Activated effector memory CD4-positive, alpha-beta T cell treated with Interleukin-2 at 50 U/mL for 16 hours (primary cell): ENCODE measurements at places on chromosomes 5 and 9.
A peak's percentile ranks its signal among the peaks of the same experiment; 100 is the strongest.

GRCh38 chr5:103910011-103910410 is 347.4 kb upstream of the NUDT12 start:
- DNase-seq: no peak

- DNase-seq: no peak
Measured at GRCh38 chr5:146409054-146409671, 38.0 kb upstream of the TCERG1 start.

- peak; percentile 74 for DNase-seq
Measured at GRCh38 chr9:126471084-126471624, 142.6 kb upstream of the LMX1B start.

- DNase-seq: no peak
Measured at GRCh38 chr9:107688728-107689127, 199.2 kb upstream of the KLF4 start.

GRCh38 chr5:180684623-180685161 is 35.3 kb upstream of the FLT4 start:
- no peak for DNase-seq

DNA sequence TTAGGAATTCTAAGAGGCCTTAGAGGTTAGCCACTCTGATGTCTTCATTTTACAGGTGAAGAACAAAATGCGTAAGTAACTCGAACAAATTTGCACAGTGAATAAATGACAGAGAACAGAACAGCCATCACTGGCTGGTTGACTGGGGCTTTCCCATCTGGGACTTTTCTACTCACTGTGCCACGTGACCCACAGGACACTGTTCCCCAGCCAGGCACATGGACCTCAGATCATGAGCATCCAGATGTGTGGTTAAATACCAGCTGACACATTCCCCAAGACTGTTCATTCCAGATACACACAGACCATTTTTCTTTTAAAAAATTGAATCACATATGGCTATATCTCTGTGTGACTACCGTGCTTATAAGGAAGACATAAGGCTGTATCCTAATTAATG is 25.8 kb upstream of the MED10 start:
- no peak for DNase-seq

DNA sequence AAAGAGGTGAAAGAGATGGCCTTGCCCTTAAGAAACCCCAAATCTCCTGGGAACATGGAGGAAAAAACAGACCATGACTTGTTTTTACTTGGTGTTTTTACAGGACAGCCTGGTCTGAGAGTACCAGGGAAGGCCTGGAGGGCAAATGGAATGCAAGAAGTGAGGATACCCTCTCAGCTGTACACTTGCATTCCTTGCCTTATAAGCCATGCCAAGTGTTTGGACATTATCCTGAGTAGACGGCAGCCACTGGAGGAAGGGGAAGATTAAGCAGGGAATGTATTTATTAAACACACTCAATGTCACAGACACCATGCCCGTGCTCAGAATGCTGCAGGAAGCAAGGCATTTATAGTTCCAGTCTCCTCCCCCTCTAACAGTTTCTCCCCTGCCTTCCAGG is 581.4 kb downstream of the CDK5RAP2 start:
- no peak for DNase-seq

DNA sequence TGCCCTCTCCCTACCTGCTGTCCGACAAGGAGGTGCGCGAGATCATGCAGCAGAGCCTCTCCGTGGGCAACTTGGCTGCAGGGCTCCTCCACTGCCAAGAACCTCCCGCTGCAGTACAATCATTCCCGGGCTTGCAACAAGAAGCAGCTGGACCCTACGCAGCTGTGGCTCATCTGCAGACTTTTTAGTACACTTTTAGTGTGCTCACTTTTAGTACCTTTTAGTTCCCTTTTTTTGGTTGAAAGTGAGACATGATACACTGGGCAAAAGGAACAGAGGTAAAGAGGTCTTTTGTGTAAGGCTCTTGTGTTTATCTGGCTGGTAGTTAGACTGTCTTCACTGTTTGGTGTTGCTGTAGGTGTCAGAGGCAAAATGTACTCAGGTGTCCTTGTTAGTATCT is 58.1 kb upstream of the SPTLC1 start:
- no peak for DNase-seq

- DNase-seq: no peak
Measured at GRCh38 chr5:158773161-158773560, 326.6 kb downstream of the EBF1 start.

GRCh38 chr9:20224756-20225155 is 397.5 kb downstream of the MLLT3 start:
- no peak for DNase-seq

DNA sequence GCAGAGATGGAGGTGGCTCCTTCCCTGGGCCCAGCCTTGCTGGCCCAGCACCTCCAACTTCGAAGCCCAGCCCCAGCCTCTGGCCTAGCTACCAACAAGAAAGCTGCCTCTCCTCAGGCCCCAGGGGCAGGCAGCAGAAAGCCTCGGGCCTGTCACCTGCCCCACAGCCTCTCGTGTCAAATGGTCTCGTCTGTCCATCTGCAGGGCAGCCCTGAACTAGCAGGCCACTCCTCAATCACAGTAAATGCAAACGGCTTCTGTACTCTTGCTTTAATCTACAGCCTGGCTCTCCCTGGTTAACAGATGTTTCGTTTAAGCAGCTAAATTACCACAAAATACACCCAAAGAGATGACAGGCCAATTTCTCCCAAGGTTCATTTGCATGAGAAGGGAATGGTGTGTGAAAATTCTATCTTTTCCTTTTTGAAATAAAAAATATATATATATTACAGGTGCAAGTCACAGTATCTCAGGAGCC is 21.5 kb downstream of the VAV2 start:
- DNase-seq: no peak

DNA sequence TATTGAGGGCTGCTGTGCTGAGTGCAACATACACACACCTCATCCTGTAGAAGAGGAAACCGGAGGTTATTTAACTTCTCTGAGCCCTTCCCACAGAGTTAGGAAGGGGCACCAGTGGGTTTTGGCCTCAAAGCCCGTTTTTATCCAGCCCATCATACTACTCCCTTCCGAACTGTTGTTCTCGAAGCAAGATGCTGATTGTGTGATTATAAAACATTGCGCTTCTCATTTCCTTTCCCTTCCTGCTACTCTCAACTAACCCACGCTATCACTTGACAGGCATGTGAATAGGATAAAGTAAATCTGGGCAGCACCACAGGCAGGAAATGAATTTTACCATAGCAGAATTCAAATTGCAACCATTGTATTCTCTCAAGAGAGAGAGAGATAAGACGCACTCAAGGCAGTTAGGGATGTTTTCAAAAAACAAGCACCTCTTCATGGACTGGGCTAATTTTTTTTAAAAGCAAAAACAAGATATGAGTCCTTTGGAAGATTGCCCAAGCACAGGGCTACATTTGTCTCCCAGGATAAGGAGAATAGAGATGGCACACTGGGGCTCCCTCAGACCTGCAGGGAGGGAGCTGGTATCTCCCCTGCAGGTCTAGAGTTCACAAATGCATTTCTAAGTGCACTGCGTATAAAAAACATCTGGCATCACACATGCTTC is 52.6 kb downstream of the GNA14 start:
- no peak for DNase-seq

- no peak for DNase-seq
Measured at GRCh38 chr5:131466171-131466766, 168.8 kb downstream of the RAPGEF6 start.

DNA sequence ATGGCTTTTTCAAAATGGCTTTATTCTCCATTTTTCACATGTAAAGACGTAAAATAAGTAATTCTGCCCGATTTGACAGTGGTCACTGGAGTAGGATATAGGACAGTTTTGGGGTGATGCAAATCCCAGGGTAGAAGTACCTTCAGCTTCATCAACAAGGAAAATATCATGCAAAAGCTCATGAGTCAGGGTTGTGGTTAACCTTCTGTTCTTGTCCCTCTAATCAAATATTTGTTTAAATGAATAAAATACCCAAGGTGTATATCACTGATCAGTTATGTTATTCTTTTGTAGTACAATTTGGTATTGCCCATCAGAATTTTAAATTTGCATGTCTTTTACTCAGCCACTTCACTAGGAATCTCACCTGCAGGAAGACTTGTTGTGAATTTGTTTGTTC is 40.0 kb downstream of the FBXL7 start:
- no peak for DNase-seq

- no peak for DNase-seq
Measured at GRCh38 chr5:176677209-176677939, 30.1 kb downstream of the TSPAN17 start.

DNA sequence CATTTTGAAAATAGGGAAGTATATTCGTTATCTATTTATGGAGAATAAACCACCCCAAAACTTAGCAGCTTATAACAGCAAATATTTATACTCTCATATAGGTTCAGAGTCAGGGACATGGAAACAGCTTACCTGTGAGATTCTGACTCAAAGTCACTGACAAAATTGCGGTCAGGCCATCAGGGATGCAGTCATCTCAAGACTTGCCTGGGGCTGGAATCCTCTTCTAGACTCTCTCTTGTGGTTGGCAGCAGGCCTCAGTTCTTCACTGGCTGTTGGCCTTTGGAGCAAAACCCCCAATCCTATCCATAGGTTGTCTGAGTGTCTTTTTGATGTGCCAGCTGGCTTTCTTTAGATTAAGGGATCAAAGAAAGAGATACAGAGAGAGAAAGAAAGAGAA is 275.6 kb downstream of the SEC61B start:
- no peak for DNase-seq

DNA sequence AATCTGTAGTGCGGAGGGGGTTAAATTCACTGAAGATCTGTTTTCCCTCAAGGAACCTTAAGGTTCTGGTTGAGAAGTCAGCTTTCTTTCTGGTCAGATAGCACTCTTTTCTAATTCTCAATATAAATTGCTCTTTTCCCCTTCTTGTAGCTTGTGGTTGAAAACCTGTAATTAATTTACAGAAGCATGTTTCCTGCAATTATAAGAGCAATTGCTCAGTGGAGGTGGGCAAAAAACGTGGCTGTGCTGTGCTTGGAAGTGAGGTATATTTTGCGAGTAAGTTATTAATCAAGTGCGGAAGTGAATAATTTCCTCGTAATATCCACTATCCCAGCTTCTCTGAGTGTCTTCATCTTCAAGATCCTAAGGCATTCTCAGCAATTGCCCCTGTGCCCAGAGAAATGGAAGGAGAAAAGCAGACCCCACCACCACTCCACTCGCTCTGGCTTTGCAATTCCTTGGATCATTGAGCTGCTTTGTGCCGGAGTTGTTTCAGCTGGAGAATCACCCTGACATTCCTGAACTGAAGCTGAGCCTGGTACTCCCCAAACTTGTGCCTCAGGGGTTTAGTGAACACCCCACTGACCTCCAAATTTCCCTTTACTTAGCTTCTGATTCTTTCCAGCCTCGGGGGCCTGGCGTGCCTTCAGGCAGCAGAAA is 140.6 kb downstream of the LRRC70 start:
- DNase-seq: no peak

- DNase-seq: no peak
Measured at GRCh38 chr5:138702166-138703077, 50.8 kb upstream of the CTNNA1 start.

DNA sequence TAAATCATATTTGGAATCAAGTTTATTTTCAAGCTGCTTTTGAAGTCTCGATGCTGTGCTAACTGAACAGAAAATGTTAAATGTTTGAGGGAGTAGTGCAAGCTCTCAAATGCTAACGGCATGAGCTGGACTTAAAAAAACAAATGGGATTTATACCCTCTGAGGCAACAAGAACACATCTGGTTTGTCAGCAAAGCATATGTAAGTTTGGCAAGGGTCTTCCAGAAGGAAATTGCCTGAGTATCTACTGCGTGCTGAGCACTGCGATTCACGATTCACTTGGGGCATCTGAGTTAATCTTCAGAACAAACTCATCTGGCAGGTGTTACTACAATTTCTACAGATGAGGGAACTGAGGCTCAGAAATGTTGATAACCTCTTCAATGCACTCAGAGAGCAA is 98.4 kb upstream of the C9orf72 start:
- DNase-seq: no peak

GRCh38 chr5:159100782-159101646 is 1.3 kb upstream of the EBF1 start:
- DNase-seq: no peak

DNA sequence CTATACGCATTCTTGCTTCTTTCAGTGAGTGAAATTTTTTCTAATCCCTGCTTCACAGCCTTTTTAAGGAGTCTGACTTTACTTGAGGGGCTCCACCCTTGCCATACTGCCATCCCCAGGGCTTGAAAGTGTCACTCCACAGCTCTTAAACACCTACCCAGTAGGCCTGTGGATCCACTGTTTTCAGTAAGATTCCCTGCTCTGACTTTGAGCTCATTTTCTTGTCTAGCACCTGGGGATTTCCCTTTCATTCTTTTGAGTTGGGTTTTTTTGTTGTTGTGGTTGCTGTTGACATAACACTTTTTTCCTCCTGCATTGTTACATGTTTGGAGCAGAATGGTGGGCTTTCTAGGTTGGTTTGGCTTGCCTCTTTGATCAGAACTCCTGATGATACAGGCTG is 23.6 kb downstream of the SREK1IP1 start:
- DNase-seq: no peak

- no peak for DNase-seq
Measured at GRCh38 chr9:5448016-5448415, 2.3 kb upstream of the CD274 start.

DNA sequence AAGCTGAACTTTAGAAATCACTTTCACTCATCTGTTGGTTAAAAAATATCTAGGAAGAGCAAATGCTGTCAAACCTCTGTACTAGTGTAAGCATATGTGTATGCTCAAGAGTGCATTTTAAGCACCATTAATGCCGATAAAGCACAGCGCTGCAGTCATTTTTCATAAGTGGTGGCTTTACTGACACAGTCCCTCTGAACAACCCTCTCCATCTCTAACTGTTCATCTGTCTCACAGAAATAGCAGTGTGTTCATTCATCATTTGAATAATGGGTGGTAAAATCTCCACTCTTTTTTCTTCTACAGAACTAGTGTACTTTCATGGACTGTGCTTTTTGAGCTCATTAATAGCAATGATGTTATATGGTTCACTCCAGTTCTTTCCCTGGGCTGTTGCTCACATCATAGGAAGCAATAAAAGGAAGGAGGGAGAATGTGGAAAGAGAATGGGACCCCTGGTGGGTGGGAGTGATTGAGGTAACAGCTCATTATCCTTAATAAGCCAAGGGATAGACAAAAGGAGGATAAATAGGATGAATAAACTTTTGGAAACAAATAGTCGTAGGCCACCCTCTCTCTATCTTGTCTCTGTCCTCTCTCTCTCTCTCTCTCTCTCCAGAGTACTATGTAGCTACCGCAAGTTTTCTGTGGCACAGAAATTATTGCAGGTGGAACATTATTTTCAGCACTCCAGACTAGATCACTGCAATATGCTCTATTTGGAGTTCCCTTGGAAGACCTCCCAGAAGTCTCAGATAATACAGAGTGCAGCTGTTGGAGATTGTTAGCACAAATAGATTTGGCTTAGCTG is 117.9 kb upstream of the PRDM9 start:
- no peak for DNase-seq

DNA sequence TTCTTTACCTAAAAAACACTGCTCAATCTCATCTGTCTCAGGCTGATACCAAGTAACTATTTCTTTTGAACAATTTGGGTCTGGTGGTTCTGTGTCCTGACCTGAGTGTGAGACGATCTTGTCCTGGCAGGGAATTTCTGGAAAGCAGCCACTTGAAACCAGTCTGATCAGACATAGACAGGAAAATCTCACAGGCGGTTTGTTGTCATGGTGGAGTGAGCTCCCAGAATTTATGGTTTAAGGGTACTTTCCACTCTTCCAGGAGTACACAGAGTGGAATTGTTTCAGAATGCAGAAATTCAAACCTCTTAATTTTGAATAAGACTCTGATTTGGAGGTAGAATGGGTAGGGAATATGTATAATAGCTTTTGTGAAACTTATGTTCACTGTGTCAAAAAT is 268.2 kb downstream of the ISL1 start:
- DNase-seq: no peak
